RWPE2 (cell line): ENCODE measurements at places on chromosomes 5 and 9.

DNA sequence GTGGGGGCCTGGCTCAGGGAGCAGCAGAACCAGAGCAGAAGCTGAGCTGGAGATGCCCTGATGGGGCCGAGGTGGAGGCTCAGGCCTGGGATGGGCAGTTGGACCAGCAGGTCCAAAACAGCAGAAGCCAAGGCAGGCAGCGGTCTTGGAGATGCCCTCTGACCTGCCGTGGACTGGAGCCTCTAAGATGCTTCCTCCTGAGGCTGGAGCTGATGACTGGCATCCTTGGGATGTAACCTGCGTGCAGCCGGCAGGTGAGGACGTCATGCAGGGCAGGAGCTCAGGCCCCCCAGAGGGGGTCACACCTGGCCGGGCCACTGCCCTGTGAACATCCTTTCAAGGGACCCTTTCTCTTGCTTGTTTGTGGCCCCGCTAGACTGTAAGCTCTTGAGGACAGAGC is 162.0 kb downstream of the RGS3 start:
- DNase-seq: no peak

- DNase-seq: no peak
Measured at GRCh38 chr5:173201636-173202265, 33.3 kb downstream of the NKX2-5 start.

DNA sequence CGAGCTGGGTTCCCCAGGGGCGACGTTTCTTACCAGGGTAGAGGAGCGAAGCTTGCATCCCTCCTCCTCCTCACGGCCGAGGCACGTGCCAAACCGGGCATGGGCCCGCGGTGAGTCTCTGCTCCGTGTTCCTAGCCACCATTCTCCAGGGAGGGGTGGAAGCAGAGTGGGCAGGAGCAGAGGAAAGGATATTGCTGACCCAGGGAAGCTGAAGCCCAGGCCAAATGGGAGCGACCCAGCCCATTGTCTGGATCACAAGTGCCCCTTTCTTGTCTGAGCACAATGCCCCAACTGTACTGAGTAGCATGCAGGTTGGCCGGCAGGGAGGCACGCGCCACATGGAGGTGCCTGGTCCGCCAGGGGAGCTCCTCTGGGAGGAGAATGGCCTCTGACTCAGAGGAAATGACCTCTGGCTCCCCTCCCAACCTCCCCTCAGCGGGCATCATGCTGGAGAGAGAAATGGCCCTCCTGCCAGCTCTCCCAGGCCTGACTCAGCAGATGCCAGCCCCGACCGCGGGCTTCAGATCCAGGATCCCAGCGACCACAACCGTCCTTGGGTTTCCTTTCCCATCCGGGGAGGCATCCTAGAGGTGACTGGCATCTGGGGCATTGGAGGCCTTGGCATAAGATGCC is 1.1 kb downstream of the PRR7 start:
- peak; percentile 96 for DNase-seq

DNA sequence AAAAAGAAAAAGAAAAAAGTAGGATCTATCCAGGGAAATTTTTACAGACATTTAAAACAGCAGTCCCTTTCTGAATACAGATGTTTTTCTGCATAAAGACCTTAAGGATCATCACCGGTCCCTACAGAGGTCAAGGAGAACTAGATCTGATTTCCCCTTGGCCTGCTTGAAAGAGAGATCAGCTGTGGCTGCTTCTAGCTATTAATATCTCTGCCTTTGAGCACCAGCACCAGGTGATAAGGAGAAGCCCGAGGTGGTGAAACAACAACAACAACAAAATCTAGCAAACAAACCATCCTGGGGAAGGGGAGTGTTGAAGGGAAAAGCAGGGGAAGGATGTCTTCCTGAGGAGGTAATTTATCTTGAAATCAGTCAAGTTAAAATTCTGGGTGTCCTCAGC is 42.1 kb downstream of the ZNF366 start:
- DNase-seq: no peak

GRCh38 chr5:172943283-172943841 is 15.9 kb upstream of the RPL26L1 start:
- DNase-seq: no peak

DNA sequence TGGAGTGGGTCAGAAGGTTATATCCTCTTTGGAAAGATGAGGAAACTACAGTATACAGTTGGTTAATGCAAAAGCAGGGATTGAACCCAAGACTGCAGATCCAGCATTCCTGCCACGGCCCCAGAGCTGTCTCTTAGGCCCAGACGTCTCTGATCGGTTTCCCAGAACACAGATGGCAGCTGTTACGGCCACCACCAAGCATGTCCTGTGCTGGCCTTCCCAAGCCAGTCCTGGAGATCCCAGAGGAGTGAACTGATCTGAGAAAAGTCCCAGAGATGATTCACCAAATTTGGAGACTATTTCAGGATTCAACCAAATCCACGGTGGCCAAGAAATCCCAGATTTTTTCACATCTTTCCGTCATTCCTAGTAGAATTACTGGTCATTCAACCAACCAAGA is 20.1 kb downstream of the TNIP1 start:
- no peak for DNase-seq

DNA sequence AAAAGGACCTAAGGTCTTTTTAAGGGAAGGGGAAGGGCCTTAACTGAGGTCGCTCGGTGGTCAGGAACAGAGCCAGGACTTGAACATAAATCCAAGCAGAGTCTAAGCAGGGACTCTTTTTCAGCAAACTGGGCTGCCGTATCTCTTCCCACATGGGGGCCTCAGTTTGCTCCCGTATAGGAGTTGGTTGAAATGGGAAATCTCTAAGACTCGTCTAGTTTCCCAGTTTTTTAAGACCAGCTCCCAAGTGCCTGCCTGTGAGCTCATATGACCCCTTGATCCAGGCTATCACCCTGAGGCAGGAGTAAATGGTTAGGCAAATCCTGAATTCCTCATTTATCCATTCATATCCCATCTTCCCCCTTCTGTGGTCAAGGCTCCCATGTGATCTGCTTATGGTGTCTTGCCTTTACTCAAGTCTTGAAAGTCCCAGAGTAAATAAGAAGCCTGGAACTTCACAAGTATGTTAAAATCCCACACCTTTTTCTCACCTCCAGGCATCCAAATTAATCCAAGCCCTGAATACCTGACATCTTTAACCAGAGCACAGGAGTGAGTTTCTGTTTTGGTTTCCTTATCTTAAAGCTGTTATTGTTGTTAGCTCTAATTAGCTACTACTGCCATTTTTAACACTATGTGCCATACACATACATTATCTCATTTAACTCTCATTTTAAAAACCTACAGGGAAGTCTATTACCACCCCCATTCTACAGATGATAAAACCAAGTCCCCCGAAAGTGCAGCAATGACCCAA is 3.0 kb downstream of the ARSI start:
- no peak for DNase-seq

- DNase-seq: no peak
Measured at GRCh38 chr5:58969795-58970194, 386.9 kb downstream of the RAB3C start.

DNA sequence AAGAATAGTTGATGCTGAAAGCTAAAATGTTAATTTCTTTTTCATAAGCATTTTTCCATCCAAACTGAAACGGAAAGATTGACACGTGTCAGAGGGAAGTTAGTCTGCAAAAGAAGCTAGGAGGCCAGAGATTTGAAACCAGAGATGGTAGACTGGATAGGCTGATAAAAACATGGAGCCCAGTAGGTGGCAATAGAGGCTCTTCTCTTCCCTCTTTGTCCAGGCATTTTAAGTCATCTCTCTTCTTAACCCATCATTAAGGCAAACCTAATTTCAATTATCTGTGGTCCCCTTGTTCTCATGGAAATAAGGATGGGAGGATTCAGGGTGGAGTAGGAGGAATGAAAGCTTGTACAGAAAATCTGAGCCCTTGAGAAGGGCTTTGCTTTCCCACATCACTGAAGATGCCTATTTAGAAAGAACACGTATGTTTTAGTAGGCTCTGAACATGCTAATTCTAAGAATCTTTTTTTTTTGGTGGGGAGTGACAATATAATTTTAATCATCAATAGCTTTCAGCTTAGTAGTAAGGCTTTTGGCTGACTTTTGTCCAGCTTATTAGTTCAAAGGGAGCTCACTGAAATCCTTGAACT is 66.6 kb downstream of the ZNF474 start:
- no peak for DNase-seq

DNA sequence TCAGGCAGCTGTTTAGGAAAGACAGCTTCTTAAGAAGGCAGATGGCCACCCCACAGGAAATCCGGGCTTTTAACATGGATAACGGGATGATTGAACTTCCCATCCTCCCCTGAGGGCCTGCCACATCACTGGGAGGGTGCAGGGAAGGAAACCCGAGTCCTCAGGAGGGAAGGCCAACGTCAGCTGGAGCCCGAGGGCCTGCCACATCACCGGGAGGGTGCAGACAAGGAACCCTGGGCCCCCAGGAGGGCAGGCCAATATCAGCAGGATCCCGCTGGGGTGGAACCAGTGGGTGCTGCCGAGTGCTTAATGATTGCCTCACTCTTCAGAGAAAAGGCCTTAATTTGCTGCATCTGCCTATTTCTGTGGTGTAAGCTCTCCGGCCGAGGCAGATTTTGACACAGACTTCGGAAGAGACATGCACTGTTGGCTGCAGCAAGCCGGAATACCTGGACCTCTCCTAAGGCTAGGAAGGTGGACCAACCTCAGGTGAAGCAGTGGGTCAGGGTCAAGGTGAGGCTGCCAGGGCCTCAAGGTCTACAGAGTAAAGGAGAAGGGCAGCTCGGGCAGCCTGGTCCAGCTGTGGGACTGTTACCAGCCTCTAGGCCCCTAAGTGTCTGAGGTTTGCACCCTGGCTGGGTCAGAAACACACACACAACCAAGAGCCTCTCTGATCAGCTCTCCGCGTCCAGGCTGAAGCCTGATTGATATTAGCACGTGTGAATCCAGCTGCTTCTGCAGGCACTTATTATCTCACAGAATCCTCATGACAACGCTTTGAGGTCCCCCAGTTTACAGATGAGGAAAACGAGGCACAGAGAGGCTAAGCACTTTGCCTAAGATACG is 14.8 kb upstream of the COL5A1 start:
- DNase-seq: peak; percentile 59

DNA sequence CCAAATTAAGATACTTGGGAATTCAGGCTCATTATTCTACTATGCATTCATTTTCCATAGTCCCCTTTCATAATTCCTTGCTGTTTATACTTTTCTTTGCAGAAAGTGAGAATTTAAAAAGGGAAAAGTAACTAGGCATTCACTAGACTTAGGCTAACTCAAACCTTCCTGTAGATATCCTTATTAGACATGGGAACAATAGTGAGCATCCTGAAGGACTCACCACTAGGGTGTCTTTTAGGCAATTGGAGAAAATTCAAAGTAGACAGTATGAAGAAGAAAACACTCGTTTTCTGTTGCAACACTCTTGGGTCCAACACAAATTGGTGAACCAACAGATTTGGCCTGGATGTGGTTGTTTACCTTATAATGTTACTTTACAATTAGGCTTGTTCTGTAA is 213.2 kb upstream of the GRIN3A start:
- no peak for DNase-seq
